ENCODE measurements at places on chromosomes 16 and 17. TPM values are rescaled to one million over a fixed set of nuclear protein-coding genes. Genes with fewer than 3 reads are reported as not detected.
A peak's percentile ranks its signal among the peaks of the same experiment; 100 is the strongest.

TBC1D28 gene
- not detected for total RNA-seq

DNA sequence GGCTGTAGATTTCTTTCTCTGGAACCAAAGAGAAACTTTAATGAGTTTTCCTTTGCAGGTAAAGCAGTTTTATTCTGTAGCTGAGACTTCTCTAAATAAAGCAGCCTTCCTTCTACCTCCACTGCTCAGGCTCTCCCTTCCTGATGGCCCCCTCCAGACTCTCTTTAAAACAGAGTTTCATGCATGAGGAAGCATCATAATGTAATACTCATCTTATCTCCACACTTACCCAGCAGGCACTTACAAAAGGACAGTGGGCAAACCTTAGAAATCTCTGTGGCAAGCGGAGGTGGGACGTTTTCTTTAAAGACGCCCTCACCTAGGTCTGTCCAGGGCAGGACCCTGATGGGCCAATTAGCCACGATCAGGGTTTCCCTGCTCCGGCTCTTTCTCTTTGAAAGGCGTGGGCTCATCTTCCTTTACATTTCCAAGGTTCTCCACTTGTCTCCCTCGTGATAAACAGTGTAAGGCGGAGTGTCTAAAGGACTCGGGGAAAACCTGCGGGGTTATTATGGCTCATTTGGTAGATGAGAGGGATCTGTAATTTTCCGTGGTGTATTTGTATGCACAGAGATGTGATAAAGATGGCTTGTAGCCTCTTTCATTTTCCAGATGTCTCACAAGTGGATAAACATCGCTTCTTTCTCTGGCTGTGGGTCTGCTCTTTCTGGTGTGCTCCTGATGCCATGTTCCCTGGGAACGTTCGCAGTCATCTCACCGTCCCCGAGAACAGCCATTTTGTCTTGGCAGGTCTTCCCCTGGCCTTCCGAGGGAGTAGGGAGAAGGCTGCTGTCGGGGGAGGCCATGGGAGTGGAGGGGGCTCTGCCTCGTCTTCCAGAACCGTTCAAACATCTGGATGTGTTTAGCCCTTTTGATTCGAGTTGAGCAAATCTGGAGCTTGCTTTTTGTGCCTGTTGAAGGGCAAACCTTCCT is 239.0 kb downstream of the CCDC182 start:
- no peak for DNase-seq

GRCh38 chr17:58263773-58264172 is 17.0 kb downstream of the MPO start:
- no peak for DNase-seq

- no peak for DNase-seq
These were observed 41.9 kb upstream of the RBBP6 start for GRCh38 chr16:24497440-24497839.

DNA sequence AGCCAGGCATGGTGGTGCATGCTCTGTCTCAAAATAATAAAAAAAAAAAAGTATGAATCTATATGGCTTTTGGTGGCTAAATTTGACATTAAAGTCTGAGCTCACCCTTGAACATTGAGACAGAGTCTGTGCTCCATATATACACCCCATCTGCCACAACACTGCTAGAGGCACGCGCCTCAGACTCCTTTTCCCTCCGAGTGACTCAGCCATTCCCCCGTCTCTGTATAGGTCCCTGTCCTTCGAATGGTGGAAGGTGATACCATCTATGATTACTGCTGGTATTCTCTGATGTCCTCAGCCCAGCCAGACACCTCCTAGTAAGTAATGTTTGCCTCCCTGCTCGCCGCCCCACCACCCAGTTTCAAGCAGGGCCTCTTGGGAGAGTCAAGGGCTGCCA is 4.5 kb upstream of the EFNB3 start:
- no peak for DNase-seq

DNA sequence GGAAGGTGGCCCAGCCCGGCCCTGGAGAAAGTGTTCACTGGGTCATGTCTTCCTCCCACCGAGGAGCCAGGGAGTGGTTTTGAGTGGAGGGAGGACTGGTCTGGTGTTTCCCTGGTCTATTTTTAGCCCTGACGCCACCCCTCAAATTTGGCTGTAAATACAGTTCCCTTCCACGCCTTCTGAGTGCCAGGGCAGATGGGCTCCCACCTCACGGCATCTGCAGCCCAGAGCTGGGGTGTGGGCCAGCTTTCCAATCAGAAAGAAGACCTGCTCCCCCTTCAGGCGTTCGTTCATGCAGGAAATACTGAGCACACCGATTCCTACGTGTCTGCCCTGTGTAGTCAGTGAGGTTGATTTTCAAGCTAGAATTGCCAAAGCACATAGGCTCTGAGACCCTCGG is 53.7 kb downstream of the SNX20 start:
- DNase-seq = peak; percentile 42

DNA sequence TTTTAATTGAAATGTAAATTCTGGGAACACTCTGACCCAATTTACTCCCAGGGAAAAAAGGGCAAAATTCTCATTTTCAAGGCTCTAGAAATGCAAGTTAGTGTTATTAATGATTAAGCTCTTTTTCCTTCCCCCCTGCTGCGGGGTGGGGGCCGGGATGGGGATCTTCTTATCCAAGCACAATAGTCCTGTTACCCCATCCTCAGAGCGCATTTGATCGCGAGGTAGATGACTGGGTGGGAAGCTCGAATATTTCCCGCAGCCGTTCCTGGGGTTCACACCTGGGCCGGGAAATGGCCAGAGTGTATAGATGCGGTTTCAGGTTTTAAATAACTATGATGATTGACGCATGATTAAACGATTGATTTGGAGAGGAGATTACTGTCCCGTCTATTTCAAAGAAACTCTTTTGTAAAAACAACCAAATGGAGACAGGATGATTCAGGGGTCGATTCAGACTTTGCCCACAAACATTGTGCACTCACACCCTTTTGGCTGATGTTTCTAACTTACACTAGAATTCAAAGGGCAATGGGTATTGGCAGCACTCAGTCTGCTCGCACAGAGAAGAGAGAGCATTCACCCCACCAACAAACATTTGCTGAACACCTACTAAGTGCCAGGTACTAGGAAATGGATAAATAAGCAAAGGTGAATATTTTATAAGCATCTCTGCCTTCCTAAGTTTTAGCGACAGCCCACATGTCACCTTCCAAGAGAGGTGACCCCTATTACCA is 55.0 kb downstream of the SALL1 start:
- no peak for DNase-seq

ABCA3 gene
- 9.6 TPM for total RNA-seq

- no peak for DNase-seq
These were observed 67.8 kb downstream of the ANKRD11 start for GRCh38 chr16:89422527-89422904.

DNA sequence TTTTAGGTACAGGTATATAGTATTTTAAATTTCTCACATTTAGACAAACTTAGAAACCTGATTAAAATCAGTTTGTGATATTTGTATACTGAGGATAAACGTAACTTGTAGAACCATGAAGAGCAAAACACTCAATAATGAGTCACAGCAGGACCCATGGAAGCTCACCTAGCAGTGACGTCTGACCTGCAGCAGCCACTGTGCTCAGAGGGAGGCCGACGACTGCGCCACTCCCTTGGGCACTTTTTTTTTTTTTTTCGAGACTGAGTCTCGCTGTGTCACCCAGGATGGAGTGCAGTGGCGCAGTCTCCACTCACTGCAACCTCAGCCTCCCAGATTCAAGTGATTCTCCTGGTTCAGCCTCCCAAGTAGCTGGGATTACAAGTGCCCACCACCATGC is 106.2 kb upstream of the AXIN2 start:
- no peak for DNase-seq

SPOP gene
- 55.0 TPM for total RNA-seq

DNA sequence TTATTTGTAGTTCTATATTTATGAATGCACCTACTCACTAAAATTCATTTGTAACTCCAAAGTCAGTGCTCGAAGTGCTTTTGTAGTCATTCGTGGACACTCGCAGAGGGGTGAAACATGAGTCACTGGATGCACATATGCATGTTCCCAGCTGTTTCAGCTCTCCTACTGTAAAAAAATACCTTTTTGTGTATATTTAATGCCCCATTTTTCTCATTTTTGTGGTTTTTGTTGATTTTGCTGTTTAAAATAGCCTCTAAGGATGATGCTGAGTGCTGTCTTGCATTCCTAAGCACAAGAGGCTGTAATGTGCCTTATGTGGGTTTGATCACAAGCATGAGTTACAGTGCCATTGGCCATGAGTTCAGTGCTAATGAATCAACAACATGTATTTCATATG is 30.6 kb downstream of the CENPV start:
- DNase-seq = no peak

DNA sequence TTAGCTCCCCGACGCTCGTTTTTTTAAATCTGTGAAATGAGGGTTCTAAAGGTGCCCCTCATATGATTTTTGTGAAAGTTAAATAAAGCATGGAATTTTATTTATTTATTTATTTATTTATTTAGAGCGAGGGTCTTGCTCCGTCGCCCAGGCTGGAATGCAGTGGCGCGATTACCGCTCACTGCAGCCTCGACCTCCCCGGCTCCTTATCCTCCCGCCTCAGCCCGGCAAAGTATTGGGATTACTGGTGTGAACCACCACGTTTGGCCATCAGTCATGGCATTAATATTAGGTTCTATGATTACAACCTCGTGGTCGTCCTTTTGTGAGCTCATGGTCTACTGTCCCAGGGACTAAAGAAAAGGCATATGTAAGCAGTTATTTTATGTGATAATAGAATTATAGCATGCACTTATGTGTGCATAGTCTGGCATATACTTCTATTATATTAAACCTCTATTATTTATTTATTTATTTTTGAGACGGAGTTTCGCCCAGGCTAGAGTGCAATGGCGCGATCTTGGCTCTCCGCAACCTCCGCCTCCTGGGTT is 557 bp upstream of the LUC7L start:
- no peak for DNase-seq

DNA sequence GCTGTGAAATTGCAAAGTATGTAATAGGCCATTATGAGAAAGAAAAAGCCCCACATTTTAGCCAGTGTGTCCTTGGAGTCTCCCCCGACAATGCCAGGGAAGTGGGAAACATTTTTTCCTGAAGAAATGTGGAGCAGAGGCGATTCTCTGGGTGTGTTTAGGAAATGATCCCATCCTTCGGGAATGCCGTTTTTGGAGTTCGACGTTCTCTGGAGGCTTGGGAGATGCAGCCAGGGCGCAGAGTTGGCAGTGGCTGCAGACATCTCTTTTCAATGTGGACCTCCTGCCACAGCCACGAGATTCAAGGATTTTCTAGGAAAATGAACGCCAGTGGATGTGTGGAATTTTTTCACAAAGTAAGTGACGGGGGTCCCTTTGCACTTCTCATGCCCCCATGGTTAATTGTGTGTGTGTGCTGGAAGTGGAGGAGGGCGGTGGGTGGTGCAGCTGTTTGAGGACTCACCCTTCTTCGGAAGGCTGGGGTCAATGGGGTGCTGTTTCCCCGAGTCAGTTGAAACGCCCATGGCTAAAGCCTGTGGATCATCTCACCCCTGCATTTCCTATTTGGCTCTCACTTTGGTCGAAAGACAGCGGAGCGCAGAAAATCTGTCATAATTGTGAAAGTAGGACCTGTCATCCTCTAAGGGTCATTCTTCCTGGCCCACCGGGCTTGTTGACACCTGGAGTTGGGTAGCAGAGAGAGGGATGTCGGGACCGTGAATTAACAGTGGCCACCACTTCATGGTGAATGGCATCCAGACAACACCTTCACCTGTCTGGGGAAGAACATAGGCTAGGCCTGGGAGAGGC is 73.2 kb downstream of the CMIP start:
- peak; percentile 81 for DNase-seq

TXNDC11 gene
- total RNA-seq = 34.0 TPM

ABCA5 gene
- total RNA-seq = 54.1 TPM

DNA sequence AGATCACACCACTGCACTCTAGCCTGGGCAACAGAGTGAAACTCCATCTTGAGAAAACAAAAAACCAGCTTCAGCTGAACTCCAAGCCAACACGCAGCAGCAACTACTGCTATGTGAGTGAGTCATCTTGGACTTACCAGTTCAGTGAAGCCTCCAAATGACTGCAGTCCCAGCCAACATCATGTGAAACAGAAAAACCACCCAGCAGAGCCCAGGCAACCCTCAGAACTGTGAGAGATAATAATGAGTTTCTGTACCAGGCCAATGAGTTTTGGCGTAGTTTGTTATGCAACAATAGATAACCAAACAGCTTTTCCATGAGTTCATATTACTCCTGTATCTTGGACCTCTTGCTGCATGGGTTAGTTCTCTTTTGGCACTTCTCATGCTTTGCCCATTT is 23.3 kb downstream of the PHF12 start:
- DNase-seq = no peak

DNA sequence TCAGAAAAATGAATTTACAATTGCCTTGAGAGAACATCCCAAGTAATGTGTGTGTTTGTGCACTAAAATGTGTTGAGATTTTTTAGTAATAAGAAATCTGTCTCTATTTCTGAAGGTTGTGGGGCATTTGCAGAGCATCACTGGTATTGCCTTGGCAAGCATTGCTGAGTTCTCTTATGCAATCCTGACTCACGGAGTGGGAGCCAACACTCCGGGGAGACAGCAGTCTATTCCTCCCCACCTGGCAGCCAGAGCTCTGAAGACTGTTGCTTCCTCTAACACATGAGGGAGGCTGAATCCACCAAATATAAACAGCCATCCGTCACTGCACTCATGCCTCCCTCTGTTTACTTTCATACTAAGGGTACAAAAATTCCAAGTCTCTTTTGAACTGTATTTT is 10.6 kb downstream of the CNTD1 start:
- no peak for DNase-seq

DNA sequence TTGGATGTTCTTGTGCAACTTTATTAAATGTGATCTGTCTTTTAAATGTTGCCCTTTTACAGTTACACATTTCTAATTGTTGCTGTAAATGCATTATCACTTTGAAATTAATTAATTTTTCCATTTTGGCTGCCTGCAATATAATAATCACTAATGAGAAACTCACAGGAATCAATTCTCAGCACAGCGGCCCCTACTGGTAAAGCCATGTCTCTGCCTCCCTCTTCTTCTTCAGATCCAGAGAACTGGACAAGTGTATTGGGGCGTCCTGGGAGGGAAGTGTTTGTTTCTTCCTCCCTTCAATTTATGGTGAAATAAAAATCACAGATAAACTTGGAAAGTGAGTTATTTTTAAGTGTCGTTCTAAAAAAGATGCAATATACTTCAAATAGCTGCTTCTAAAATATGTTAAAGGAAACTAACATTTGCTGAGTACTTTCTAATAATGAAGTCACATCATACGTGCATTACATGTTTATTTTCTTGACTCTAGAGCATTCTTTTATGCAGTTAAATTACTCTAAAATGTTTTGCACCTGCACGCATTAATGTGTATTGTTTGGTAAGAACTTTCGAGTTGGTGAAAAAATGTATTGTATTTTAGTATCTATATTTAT is 338.0 kb downstream of the WWOX start:
- no peak for DNase-seq

GRCh38 chr16:83899272-83899897 is 470 bp downstream of the MLYCD start:
- DNase-seq = peak; percentile 88

Measured in lower leg skin (tissue), 4 donors.